ENCODE measurements at places on chromosomes 1 and 21.

- peak; percentile 60 for DNase-seq
Measured at GRCh38 chr1:36099681-36100341, 11.1 kb downstream of the ADPRS start.

DNA sequence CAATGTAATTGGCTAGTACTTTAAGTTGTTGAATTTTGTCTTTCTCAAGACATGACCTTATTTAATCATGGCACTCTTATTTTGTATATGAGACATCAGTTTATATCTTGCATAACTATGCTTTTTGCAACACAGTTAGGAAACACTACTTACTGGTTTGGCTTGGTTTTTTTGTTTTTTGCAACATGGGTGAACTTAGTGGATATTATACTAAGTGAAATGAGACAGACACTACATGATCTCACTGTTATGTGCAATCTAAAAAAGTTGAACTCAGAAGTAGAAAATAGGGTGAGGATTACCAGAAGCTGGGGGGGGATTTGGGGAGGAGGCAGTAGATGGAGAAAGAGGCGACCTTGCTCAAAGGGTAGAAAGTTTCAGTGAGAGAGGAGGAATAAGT is 132.1 kb downstream of the PLA2G4A start:
- no peak for DNase-seq

- DNase-seq = no peak
Measured at GRCh38 chr1:51875291-51875772, 3.2 kb downstream of the NRDC start.

DNA sequence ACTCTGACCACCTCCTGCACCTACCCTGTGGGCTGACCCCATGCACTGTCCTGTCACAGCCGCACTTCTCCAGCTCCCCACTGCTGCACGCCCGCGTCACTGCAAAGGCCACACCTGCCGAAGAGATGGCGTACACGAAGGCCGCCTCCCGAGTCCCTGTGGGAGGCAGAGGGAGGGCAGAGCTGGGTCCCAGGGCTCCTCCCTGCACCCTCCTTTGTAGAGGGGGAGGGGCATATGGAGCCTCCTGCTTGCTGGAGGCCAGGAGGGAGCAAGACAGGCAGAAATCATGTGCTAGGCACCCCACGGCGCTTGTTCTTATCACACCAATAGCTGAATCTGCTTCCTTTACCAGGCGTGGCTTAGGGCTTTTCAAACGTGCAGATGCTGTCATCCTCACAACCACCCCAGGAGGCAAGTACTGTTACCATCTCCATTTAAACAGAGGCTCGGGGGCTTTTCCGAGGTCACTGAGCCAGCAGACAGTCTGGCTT is 21.4 kb downstream of the WNT4 start:
- no peak for DNase-seq

DNA sequence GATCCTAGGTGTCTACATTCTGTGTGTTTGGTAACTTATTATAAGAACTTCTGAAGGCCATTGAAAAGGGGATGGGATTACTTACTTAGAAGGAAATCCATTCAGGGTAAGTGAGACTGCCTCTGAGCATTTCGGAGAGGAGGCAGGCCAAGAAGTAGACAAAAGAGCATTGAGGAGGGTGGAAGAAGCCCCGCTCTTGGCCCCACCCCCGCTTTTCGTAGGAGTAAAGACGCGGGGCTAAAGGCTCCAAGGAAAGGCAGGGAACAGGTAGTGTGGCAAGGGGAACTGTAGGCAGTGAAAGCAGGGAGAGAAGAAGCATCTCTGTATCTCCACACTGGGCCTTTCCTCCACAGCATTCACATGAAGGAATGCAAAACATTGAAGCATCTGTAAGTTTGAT is 51.8 kb upstream of the GRIK1 start:
- DNase-seq = no peak

GRCh38 chr1:86704972-86705664 is 742 bp downstream of the SH3GLB1 start:
- peak; percentile 12 for DNase-seq

DNA sequence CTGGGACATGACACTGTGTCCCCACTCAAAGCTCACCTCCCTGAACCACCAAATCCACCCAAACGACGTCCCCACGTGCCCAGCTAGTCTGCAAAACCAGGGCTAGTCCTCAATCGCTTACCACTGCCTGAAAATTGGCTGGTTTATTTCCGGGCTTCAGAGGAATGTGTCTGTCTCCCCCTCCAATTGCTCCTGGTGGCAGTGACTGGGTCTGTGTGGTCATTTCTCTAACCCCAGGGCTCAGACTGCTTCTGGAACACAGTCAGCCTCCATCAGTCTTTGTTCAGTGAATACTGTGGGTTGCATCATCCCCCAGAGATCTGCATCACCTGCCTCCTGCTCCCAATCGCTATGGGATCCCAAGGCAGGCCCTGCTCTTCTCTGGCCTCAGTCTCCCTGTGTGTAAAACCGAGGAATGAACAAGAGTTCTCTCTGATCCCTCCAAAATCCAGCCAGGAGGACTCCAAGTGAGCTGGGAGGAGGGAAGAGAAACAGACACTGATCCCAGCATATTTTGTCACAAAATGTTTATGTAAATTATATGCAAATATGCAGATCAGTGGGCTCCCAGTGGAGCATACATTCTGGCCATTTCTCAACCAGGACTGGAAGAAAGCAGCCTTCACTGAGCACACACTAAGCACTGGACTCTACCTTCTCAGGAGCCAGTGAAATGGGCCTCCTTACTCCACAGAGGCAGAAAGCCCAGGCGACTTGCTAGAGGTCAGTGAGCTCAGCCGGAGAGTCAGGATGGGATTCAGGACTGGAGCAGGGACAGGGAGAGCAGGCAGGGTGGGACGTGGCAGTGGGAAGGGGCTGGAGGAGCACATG is 20.9 kb downstream of the SDC3 start:
- no peak for DNase-seq

Data from stimulated activated CD4-positive, alpha-beta T cell treated with anti-CD3 and anti-CD28 coated beads, Interleukin-4, amount 100 ng/mL, for 4 hours (primary cell).